HepG2 (cell line): ENCODE measurements at places on chromosomes 16 and 17. TPM values are rescaled to one million over a fixed set of nuclear protein-coding genes. Genes with fewer than 3 reads are reported as not detected.

GRCh38 chr16:86492961-86493629 is 17.2 kb upstream of the FOXF1 start:
- no peak for DNase-seq

DNA sequence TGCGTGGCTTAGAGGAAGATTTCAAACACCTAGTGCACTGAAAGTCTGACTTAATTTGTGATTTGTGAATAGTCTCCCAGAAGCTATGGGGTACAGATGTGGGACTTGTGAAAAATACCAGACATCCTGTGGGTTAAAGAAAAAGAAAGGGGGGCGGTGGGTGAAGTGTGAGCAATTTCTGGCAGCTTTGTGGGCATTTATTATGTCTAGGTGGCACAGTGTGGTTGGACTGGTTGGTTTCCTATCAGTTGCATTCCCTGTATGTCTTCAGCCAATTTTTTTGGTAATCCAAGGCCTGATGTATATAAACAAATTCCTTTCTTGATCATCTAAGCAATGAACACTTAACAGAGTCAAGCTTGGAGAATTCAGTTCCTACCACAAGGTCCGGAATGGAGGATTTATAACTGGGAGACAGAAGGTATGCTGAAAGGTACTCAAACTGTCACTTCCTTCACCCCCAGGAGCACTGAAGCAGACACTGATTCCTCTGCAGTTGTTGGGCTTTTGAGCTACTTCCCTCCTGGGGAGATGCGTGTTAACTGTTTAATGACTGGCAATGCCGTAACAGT is 211.6 kb downstream of the WWOX start:
- no peak for DNase-seq

DNA sequence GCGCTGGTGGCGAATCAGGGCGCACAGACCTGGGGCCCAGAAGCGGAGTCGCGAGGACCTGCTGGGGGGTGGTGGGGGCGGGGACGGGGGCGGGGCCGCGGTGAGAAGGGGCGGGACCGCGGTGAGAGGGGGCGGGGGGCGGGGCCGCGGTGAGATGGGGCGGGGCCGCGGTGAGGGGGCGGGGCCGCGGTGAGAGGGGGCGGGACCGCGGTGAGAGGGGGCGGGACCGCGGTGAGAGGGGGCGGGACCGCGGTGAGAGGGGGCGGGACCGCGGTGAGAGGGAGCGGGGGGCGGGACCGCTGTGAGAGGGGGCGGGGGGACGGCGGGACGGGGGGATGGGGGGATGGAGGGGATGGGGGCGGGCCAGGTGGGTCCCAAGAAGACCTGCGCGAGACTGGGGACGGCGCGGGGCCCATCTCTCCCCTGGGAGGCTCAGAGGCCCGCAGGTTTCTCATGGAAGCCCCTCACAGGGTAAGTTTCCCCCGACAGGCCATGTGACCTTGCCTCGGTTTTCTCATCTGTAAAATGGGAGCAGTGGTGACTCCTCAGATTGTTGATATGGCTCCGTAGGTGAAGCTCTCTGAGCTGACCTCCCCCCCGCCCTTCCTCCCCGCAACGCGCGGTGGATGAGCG is 28.6 kb upstream of the DBNDD1 start:
- no peak for DNase-seq

Gene CLEC3A
- total RNA-seq, result not detected in 2 replicates
